GM04503 (cell line): ENCODE measurements at places on chromosomes 13 and 19.

- no peak for DNase-seq
Measured at GRCh38 chr19:22616659-22617058, 17.5 kb upstream of the ZNF492 start.

DNA sequence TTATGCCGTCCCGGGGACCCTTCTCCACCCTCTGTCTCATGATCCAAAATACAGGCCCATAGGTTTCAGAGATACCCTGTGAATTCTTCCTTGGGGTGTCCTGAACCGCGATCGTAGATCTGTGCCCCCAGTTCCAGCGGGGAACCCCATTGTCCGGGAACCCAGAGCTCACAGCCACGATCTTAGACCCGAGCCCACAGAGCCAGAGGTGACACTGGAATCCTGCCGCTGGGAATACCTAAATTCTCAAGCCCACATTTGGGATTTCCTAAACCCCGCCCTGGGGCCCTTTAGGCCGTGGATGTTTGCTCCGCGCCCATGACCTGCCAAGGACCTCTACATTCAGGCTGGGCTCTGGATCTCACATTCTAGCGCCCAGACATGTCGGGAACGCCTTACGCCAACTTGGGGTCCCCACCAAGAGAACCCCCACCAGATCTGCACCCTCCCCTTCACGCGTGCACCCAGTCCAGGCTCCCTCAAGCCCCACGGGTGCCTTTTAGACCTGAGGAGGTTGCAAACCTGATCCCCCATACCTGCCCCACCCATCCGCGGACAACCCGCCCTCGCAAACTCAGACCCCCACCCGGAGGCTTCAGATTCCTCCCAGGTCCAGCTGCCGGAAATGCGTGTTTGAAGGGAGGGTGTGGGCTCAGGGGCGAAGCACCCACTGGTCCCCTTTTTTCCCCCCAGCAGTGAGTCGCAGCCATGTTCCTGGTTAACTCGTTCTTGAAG lies 605 bp downstream of the CAPNS1 start:
- DNase-seq, result no peak

GRCh38 chr19:5145521-5146511 lies 176.9 kb downstream of the KDM4B start:
- DNase-seq, result no peak

GRCh38 chr19:40519352-40520322 lies 52.8 kb downstream of the SPTBN4 start:
- DNase-seq, result no peak

DNA sequence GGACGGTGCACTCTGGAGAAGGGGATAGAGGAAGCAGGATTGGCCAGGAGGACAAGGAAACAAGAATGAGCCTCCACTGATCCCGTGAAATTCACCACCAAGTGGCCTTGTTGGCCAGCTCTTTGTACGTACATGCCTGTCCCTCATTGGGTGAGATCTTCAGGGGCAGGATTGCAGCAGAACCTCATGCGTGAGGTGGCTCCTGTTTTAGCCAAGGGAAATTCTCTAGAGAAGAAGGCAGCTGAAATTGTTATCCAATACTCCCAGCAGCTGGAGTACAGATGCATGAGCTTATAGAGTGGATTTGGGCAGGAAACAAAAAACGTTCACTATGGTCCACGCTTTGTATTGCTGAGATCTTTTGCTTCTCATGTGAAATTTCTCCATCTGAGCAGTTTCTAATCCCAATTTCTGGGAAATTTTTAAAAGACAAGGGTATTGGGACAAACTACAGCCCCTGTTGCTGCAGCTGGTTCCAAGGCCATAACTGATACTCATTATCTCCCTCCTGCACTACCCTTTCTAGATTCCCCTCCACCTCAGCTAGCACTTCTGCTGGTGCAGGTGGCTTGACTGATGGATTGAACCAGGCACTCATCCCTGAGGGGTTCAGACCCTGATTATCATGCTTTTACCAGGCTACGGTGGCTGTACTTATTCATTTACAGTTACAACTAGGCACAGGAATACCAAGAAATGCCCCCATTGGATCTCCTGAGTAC lies 3.9 kb upstream of the RNF6 start:
- DNase-seq, result no peak

DNA sequence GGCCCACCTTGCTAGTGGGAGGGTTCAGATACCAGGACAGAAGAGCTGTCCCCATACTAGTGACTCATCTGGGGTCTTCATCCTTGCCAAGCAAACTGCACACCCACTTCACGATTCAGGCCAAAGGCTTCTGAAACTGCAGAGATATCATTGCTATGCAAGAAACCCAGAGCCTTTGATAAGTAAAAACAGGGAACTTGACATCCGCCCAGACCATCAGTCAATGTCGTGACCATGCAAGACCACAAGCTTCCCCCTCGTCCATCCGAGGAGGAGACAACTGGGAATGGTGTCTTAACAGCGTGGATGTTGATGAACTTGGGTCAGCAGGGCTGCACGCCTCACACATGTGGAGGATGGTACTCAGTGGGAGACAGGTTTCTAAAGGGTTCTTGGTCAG lies 58.0 kb downstream of the ABCC4 start:
- no peak for DNase-seq

GRCh38 chr19:45200568-45200967 lies 22.0 kb downstream of the BLOC1S3 start:
- no peak for DNase-seq
